Stimulated activated naive CD8-positive, alpha-beta T cell treated with anti-CD3 and anti-CD28 coated beads, Interleukin-15, Interleukin-2, amounts not matched to agents 100 U/mL and 50 U/mL, for 24 hours (primary cell): ENCODE measurements at places on chromosomes 12 and 14.

DNA sequence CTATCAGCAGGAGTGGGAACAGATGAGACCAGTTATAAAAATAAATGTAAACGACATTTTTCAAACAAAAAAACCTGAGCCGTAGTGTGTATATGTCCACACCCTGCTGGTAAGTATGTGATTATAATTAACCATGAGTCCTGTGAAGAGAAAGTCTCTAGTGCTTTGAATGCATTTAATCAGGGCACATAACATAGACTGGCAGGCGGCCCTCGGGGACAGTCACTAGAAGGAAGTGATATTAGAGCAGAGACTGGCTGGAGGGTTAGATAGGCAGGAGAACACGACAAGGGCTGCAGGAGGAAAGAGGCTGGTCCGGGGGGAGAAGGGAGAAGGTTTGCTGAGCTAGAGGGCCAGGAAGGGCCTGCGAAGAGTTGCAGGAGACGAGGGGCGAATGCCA lies 23.8 kb upstream of the ELK3 start:
- DNase-seq: no peak

DNA sequence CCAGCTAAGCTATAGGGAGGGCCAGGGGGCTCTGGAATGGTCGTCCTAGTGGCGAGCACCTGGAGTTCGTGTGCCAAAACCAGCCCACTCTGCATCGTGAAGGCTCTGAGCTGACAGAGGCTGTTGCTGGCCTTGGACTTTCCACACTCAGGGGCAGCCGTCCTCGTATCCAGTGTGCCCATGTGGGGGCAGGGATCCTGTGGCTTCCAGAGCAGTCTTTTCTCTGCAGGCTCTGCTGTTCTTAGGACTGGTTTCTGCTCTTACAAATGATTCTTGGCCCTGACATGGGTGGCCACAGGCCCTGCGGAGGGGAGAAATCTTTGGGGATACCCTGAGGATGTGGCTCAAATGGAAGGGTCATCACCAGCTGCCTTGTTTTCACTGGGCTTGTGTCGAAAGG lies 177.4 kb upstream of the FKBP4 start:
- no peak for DNase-seq

DNA sequence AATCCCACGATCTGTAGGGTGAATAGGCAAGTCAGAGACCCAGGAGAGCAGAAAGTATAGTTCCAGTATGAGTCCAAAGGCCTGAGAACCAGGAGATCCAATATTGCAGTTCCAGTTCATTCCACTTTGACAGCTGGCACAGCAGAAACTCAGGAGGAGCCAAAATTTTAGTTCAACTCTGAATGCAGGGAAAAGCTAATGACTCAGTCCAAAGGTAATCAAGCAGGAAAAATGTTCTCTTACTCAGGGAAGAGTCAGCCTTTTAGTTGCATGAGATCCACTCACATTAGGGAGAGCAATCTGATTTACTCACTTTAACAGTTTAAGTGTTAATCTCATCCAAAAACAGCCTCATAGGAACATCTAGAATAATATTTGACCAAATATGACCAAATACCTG lies 130.2 kb upstream of the LRFN5 start:
- no peak for DNase-seq

- peak; percentile 57 for DNase-seq
These were observed 11.1 kb downstream of the BCL11B start for GRCh38 chr14:99260587-99261551.
